ENCODE measurements at places on chromosomes 12 and 14.

- H3K27me3 ChIP-seq: no peaks in the 10 kb centered on the region
- H3K4me3 ChIP-seq: no peak overlapping the region
- no peak overlapping the region for H3K27ac ChIP-seq
- peaks cover 23% of the 10 kb centered on the region for H3K4me1 ChIP-seq
Measured at GRCh38 chr12:89038831-89039512, 313.3 kb downstream of the DUSP6 start.

GRCh38 chr14:61350427-61351270 is 29.3 kb downstream of the PRKCH start:
- peaks cover 13% of the 10 kb centered on the region for H3K36me3 ChIP-seq
- no peaks in the 10 kb centered on the region for H3K27me3 ChIP-seq
- DNase-seq: no peak
- H3K4me1 ChIP-seq: peaks cover 71% of the 10 kb centered on the region

GRCh38 chr12:74169607-74170006 is 368.0 kb upstream of the ATXN7L3B start:
- no peak overlapping the region for H3K27ac ChIP-seq
- H3K27me3 ChIP-seq: no peaks in the 10 kb centered on the region
- H3K4me3 ChIP-seq: no peak overlapping the region
- no peaks in the 10 kb centered on the region for H3K4me1 ChIP-seq
- H3K36me3 ChIP-seq: no peaks in the 10 kb centered on the region

- no peaks in the 10 kb centered on the region for H3K36me3 ChIP-seq
- H3K4me3 ChIP-seq: no peak overlapping the region
- H3K27ac ChIP-seq: no peak overlapping the region
- H3K4me1 ChIP-seq: peaks cover 6% of the 10 kb centered on the region
Measured at GRCh38 chr14:76887191-76887590, 61.0 kb downstream of the LRRC74A start.

GRCh38 chr14:90758959-90759358 is 57.3 kb downstream of the TTC7B start:
- no peaks in the 10 kb centered on the region for H3K27me3 ChIP-seq
- no peak for DNase-seq
- H3K27ac ChIP-seq: peak overlapping the region; percentile 84
- peak overlapping the region; percentile 60 for H3K4me3 ChIP-seq
- no peaks in the 10 kb centered on the region for H3K36me3 ChIP-seq
- peaks cover 21% of the 10 kb centered on the region for H3K4me1 ChIP-seq

GRCh38 chr14:37114002-37114401 is 58.4 kb downstream of the SLC25A21 start:
- H3K27ac ChIP-seq: no peak overlapping the region
- H3K4me1 ChIP-seq: no peaks in the 10 kb centered on the region
- no peaks in the 10 kb centered on the region for H3K27me3 ChIP-seq
- H3K4me3 ChIP-seq: no peak overlapping the region
- no peak for DNase-seq

DNA sequence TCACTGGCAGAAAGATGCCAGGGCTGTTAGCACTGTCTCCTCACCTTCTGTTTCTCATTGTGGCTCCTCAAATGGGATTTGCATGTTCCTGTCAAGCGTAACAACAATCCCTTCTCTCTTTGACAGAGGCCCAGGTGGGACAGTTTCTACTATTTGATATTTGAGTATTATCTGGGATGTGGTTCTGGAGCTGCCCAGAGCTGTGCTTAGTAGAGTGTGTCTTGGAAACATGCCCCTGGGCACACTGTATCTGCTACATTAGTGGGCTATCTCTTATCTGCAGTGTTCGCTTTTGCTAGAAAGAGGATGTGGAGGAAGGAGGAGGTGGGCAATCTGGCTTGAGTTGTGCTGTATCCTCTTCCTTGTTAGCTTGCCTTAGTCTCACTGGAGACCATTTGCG is 3.8 kb upstream of the ACADS start:
- H3K36me3 ChIP-seq: peaks cover 49% of the 10 kb centered on the region
- H3K27ac ChIP-seq: no peak overlapping the region
- DNase-seq: no peak
- no peak overlapping the region for H3K4me3 ChIP-seq

DNA sequence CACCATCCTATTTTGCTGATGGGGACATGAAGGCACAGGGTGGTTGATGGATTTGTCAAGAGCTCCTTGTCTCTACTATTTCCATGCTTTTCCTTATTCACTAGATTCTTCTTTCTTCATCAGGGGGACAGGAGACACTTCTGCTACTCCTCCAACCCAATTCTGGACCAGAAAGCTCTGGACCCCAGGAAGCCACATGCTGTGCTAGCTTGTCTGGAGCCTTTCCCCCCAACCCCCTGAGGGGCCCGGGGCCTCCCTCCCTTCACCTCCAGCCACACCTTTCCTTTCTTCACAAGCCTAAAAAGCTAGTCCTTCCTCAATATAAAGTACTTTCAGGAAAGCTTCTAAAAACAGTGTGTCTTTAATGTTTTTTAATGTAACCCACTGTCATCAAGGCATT is 75.1 kb upstream of the CAPRIN2 start:
- peaks cover 10% of the 10 kb centered on the region for H3K27me3 ChIP-seq
- H3K4me1 ChIP-seq: no peaks in the 10 kb centered on the region
- H3K36me3 ChIP-seq: no peaks in the 10 kb centered on the region
- no peak overlapping the region for H3K4me3 ChIP-seq
- no peak overlapping the region for H3K27ac ChIP-seq

- no peak for DNase-seq
- H3K4me1 ChIP-seq: no peaks in the 10 kb centered on the region
- no peaks in the 10 kb centered on the region for H3K36me3 ChIP-seq
- no peak overlapping the region for H3K27ac ChIP-seq
- no peak overlapping the region for H3K4me3 ChIP-seq
Measured at GRCh38 chr12:8852119-8852518, 29.7 kb downstream of the A2ML1 start.

DNA sequence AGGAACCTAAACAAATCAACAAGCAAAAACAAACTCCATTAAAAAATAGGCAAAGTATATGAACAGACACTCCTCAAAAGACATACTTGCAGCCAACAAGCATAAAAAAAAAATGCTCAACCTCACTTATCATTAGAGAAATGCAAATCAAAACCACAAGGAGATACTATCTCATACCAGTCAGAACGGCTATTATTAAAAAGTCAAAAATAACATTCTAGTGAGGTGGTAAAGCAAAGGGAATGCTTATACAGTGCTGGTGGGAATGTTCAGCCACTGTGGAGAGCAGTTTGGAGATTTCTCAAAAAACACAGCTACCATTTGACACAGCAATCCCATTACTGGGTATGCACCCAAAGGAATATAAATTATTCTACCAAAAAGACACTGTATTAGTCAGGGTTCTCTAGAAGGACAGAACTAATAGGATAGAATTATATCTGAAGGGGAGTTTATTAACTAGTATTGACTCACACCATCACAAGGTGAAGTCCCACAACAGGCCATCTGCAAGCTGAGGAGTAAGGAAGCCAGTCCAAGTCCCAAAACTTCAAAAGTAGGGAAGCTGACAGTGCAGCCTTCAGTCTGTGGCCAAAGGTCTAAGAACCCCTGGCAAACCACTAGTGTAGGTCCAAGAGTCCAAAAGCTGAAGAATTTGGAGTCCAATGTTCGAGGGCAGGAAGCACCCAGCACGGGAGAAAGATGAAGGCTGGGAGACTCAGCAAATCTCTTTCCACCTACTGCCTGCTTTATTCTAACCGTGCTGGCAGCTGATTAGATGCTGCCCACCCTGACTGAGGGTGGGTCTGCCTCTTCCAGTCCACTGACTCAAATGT is 101.6 kb upstream of the KRAS start:
- H3K27ac ChIP-seq: no peak overlapping the region
- no peak for DNase-seq
- H3K36me3 ChIP-seq: no peaks in the 10 kb centered on the region
- no peaks in the 10 kb centered on the region for H3K4me1 ChIP-seq
- H3K27me3 ChIP-seq: no peaks in the 10 kb centered on the region
- no peak overlapping the region for H3K4me3 ChIP-seq

DNA sequence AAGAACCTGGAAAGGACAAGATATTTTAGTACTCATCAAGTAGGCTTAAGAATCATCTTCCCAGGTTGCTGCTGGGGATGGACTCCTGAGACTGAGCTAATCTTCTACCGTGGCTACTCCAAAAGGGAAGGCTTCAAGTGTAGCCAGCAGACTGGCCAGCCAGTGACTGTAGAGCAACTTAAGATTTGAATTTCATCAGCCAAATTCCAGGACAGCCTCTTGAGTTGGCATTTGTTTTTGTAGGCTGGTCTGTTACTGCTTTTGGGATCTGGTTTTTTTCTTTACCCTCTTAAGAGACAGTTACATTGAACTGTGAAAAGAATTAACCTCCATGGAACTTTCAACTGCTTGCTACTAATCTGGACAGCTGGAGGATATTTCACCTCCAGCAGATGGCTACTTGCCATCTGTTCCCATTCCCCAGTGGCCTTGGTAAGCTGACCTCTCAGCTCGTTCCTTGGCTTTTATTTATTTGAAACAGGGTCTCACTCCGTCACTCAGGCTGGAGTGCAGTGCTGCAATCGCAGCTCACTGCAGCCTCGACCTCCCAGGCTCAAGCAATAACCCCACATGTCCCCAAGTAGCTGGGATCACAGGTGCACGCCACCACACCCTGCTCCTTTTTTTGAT is 20.7 kb downstream of the VTI1B start:
- H3K4me1 ChIP-seq: no peaks in the 10 kb centered on the region
- no peak for DNase-seq
- H3K36me3 ChIP-seq: peaks cover 89% of the 10 kb centered on the region
- H3K27me3 ChIP-seq: no peaks in the 10 kb centered on the region

- H3K4me3 ChIP-seq: no peak overlapping the region
- DNase-seq: no peak
- H3K4me1 ChIP-seq: peaks cover 64% of the 10 kb centered on the region
- peak overlapping the region; percentile 84 for H3K27ac ChIP-seq
- H3K36me3 ChIP-seq: peaks cover 46% of the 10 kb centered on the region
- H3K27me3 ChIP-seq: no peaks in the 10 kb centered on the region
Measured at GRCh38 chr14:95460647-95461478, 55.6 kb downstream of the SYNE3 start.

GRCh38 chr14:51750542-51750941 is 98.8 kb downstream of the FRMD6 start:
- DNase-seq: no peak
- no peak overlapping the region for H3K4me3 ChIP-seq
- H3K27ac ChIP-seq: no peak overlapping the region
- H3K4me1 ChIP-seq: no peaks in the 10 kb centered on the region
- H3K36me3 ChIP-seq: no peaks in the 10 kb centered on the region

DNA sequence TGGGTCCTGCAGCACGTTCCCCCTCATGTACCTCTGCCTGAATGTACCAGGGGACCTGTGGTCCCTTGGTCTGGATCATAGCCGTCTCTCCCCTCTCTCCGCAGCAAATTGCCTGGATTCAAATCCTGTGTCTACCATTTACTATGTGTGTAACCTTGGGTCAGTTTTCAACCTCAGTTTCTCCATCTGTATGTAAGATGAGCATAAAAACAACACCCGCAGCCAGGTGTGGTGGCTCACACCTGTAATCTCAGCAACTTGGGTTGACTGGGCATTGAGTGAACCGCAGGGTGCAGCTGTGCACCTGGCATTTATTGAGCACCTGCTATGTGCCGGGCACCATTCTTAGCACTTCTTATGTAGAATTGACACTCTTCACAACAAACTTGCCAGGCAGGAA is 14.1 kb downstream of the CYP46A1 start:
- H3K36me3 ChIP-seq: no peaks in the 10 kb centered on the region
- no peak overlapping the region for H3K4me3 ChIP-seq
- peaks cover 12% of the 10 kb centered on the region for H3K4me1 ChIP-seq
- peaks cover 2% of the 10 kb centered on the region for H3K27me3 ChIP-seq

DNA sequence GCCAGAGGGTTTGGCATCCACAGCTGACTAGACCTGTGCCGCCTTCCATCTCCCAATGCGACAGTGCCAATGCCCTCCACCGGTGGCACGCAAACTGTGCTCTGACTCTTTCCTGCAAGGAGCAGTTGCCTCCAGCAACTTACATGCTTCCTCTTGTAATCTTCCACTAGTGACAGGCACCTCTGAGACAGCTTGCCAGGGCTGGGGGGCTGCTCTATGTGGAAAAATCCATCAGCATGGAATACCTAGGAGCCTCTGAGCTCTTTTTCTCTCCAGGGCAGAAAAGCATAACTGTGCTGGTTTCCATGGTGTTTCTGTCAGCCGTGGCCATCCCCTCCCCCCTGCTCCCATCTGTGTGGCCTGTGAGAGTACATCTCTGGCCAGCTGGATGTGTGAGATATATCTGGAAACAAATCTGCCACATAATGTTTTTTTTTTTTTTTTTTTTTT is 110.6 kb downstream of the MYRFL start:
- no peaks in the 10 kb centered on the region for H3K4me1 ChIP-seq
- peaks cover 4% of the 10 kb centered on the region for H3K27me3 ChIP-seq
- no peak overlapping the region for H3K27ac ChIP-seq
- no peak overlapping the region for H3K4me3 ChIP-seq
- no peaks in the 10 kb centered on the region for H3K36me3 ChIP-seq

DNA sequence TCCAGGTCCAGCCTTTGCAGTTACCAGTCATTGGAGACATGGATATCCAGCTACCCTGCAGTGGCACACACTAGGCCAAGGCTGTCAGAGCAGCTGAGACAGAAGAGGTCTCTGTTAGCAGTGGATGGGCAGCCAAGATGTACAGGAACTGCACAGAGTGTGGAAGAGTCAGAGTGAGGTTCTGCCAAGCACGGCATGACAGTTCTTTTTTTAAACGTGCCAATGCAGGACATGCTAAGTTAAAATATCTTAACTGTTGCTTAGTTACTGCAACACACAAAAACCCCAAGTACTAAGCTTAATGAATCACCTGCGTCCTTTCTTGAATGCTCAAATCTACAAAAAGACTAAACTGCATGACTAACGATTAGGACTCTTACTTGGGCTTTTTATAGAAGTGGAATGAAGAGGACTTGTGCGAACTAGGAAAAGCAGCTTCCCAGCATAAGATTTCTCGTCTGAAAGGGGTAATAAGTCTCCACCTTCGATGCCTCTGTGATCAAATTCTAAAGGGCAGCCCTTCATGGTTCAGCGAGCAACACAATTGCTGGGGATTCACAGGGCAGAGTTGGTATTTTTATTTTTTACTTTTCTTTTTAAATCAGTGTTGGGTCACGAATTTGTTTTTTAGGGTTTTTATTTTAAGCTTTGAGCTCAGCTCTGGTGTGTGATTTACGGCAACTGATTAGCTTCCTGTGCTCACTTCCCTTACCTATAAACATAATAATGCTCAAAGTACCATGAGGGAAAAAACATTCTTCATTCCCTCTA is 20.6 kb downstream of the MAPK1IP1L start:
- DNase-seq: no peak
- H3K36me3 ChIP-seq: no peaks in the 10 kb centered on the region
- no peaks in the 10 kb centered on the region for H3K27me3 ChIP-seq
- H3K4me1 ChIP-seq: peaks cover 21% of the 10 kb centered on the region
